Activated T-helper 1 cell treated with Interleukin-2 at 50 U/mL for 16 hours (primary cell): ENCODE measurements at places on chromosomes 4 and X.

DNA sequence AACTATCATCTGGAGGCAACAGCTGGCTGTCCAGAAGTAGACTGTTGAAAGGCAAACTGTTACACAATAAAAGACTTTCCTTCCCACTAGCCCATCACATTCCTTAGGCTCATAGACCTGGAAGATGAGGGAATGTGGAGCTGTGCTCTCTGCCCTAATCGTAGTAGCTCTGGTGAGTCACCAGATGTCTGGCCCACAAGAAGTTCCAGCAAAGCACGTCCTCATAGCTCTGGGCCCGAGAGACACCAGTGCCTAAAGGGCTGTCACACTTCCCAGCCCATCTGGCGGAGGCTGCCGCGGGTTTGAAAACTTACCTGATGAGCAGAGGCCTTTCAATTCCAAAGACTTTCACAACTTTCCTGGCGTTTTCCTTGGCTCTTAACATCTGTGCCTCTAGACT lies 81.7 kb upstream of the STOX2 start:
- no peak for DNase-seq

DNA sequence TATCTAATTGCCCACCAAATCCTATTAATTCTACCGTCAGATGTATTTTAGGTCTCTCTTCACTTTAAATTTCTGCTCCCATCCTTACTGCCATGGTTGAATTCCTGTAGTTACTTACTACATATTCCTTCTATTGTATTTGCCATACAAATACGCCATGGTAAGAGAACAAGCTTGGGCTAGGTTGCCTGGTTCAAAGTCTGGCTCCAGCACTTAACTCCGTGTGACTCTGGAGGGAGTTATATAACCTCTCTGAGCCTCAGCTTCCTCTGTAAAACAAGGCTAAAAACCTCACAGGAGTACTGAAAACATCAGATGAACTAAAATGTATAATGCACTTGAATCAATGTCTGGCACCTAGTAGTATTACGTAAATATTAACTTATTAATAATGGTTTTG lies 260.3 kb upstream of the RPS6KA3 start:
- no peak for DNase-seq

DNA sequence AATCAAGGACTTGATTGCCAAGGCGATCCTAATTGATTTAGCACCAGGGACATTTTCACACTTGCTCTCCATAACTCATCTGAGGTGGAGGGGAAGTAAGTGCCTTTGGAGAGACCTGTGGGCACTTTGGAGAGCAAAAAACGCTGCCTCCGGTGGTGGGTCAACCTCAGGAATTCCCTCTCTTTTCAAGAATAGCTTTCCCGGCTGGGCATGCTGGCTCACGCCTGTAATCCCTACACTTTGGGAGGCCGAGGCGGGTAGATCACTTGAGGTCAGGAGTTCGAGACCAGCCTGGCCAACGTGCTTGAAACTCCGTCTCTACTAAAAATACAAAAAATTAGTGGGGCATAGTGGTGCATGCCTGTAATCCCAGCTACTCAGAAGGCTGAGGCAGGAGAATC lies 49.2 kb downstream of the PRPS1 start:
- DNase-seq = no peak

- no peak for DNase-seq
Observed at GRCh38 chr4:174749091-174749490, 80.0 kb downstream of the GLRA3 start.

- DNase-seq = no peak
Observed at GRCh38 chr4:101993002-101993841, 202.7 kb downstream of the BANK1 start.

DNA sequence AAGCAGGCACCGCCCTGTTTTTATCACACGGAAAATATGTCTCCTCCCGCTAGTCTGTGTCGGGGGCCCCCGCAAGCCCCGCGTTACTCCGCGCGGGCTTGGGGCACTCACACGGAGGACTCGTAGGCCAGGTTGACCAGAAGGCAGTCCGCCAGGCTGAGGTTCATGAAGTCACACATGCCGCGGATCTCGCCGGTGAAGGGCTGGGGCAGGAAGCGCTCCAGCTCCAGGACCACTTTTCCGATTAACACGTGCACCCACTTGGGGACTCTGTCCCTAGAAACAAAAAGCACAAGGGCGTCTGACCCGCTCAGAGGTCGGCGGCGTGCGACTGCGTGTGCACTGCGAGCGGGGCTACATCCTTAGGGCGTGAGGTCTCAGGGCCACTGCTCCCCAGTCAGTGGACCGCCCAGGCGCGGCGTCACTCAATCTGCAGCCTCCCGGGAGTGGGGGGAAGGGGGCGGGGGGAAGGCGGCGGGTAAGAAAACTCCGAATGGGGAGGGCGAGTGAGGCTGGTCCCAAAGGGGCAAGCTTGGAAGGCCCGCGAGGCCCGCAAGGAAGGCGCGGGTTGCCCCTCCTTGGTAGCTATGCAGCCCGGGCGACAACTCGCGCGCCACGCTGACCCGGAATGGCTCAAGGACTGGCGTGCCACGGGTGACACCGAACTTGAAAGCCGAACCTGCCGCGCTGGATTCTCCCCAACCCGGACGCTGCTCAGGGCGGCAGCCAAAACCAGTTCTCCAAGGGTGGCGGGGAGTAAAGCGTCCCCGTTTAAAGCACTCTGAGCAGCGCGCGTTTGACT lies 722 bp downstream of the NAAA start:
- peak; percentile 57 for DNase-seq

GRCh38 chr4:38818441-38818976 lies 13.9 kb upstream of the TLR1 start:
- DNase-seq = no peak

- DNase-seq = no peak
Observed at GRCh38 chr4:21954916-21955315, 6.3 kb upstream of the KCNIP4 start.

- DNase-seq = no peak
Observed at GRCh38 chr4:113618205-113618604, 143.3 kb downstream of the CAMK2D start.

GRCh38 chr4:68865188-68865638 lies 49.4 kb downstream of the UGT2B10 start:
- no peak for DNase-seq

- DNase-seq = no peak
Observed at GRCh38 chrX:112380541-112381278, 298.1 kb upstream of the TRPC5 start.

- no peak for DNase-seq
Observed at GRCh38 chr4:128986019-128986418, 107.3 kb downstream of the SCLT1 start.

DNA sequence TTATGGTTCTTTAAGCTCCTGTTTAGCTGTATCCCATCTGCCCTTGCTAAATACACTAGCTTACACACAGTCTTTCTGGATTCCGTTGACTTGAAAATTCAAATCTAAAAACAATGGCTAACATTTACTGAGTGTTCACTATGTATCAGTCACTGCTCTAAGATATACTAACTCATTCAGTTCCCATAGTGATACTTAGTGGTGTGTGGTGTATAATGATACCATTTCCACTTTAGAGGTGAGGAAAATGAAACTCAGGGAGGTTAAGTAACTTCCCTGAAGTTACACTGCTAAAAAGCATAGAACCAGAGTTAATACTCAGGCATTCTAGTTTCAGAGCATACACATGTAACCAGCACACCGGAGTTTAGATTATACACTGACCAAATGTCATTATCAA lies 762.0 kb downstream of the GRID2 start:
- no peak for DNase-seq

GRCh38 chr4:36609661-36610060 lies 328.2 kb downstream of the DTHD1 start:
- no peak for DNase-seq

- DNase-seq = no peak
Observed at GRCh38 chr4:108519208-108519833, 101.1 kb upstream of the RPL34 start.
